Mesenchymal stem cell (in vitro differentiated cells and primary cell): ENCODE measurements at places on chromosomes 1 and 21.

GRCh38 chr21:22253761-22254160, 1255.6 kb downstream of the NCAM2 start:
- DNase-seq: no peak

DNA sequence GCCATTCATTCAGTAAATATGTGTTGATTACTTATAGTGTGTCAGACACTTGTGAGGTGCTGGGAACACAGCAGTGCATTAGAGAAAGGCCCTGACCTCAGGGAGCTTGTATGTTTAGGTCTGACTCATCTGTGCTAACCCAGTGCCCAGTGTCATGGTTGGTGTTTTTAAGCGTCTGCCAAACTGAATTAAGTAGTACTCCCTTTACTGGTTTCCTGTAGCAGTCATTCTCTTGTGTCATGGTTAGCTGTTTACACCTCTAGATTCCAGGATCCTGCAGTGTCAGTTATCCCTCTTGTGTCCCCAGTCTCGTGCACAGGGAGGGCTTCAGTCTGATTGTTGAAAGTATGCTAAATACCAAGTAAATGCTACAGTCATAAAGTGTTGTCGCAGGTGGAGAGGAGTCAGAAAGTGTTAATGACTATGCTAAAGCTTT, 14.2 kb downstream of the UCK2 start:
- DNase-seq: peak; percentile 80

GRCh38 chr21:45496968-45497845, 45.0 kb downstream of the SLC19A1 start:
- DNase-seq: no peak

- no peak for DNase-seq
Observed at GRCh38 chr1:39544327-39544726, 32.3 kb downstream of the PABPC4 start.

DNA sequence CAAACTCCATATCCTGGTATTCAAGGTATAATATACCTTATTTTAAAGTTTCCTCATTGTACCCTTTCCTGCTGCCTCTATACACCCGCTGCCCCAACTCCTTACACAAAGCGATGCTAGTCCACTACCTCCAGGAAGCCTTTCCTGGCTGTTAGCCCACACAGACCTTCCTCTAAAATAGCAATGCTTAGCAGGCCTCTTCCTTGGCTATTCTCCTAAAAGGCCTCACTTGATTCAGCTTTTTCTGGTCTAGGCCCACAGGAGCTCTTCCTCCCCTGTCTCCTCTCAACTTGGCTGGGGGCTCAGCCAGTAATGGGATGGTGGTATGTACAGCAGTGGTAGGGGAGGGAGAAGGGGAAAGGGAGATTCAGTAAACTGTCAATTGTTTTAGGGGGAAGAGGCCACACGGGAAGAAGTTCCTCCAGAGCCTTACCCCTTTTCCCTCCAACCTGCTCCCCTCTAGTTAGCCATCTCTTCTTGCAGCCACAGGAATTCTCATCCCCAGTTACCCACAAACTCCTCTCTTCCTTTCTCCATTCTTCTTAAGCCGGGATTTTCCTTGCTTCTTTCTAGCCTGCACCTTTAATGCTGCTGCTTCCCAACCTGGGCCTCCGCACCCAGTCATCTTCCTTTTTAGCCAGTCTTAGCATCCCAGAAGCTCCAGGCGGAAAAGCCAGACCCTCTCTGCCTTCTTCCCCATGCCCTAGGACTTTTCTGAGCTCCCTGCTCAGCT, 2.6 kb downstream of the LRRC41 start:
- peak; percentile 33 for DNase-seq

GRCh38 chr1:226108935-226109828, 46.7 kb downstream of the H3-3A start:
- peak; percentile 19 for DNase-seq
